ENCODE measurements at places on chromosomes 11 and 22.

GRCh38 chr11:76234416-76235232 is 28.3 kb upstream of the WNT11 start:
- peak; percentile 50 for DNase-seq

- DNase-seq = no peak
These were observed 14.2 kb downstream of the CD59 start for GRCh38 chr11:33721984-33722383.

- peak; percentile 63 for DNase-seq
These were observed 9.0 kb downstream of the FAM118A start for GRCh38 chr22:45318558-45319323.

- DNase-seq = no peak
These were observed 573.6 kb downstream of the BUD13 start for GRCh38 chr11:116199182-116199581.

DNA sequence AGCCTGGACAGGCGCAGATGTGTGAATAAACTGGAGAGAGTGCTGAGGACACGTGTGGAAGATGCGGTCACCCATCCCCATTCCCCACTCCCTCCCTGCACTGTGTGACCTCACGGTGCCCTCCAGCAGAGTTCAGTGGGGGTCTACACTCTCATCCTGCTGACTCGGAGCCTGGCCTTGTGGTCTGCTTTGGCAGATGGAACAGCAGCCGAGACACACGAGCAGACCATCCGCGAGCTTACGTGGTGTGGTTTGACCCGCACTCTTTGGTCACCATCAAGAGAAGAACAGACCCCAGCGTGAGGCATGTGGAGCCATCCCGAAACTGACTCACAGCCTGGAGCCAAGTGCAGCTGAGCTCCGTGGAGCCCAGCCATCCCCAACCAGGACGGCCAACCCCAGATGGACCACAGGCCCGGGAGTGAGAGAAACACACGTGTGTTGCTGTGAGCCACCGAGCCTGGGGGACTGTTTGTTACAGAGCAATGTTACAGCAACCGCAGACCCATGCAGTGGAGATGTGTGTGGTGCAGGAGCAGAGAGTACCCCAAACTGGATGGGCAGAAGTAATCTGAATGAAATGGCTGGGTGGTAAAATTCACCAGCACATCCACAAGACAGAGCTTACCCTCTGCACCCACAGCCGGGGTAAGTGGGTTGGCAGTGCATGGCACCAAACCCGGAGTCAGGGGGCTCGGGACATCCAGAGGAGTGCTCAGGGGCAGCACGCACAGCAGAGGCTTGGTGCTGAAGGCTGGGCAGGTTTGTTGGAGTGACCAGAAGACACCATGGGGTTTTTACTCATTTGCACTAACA is 90.7 kb downstream of the RTL6 start:
- no peak for DNase-seq

- no peak for DNase-seq
These were observed 97.6 kb downstream of the PDE2A start for GRCh38 chr11:72576661-72577060.

- no peak for DNase-seq
These were observed 21.5 kb downstream of the NAV2 start for GRCh38 chr11:19734171-19734570.

DNA sequence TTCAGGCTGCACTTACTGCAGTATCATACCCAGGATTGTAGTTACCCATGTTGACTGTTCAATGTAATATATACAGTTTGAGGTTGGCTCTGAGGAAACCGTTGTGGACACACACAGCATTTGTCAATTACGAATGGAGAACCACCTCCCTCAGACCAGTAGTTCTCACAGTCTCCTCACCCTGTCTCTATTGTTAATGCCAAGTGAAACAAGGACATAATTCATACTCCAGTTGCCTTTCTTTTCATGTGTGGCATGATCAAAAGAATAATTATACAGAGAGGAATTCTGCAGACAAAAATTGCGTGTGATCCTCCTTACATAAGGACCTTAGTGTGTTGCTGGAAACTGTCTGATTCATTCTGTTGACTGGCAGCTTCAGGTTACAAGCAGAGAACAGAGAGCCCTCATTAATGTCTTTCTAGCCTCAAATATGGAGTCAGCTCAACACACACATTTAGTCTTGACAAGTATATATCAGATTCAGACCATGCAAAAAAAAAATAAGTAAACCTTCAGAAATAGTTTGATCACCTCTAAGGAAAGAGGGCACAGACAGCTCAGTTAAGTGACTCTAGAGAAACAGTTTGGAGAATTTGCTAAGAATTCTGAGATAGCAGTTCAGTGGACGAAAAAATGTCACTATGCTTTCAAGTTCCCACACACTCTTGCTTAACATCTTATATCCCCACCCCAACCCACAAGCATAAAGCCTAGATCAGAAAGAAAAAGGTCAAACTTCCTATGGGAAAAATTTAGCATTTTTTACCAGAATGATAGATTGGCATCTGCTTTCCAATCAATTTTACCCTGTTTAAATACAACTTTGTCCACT is 96.1 kb downstream of the MAML2 start:
- peak; percentile 86 for DNase-seq

GRCh38 chr11:131642756-131643531 is 272.5 kb downstream of the NTM start:
- DNase-seq = no peak

DNA sequence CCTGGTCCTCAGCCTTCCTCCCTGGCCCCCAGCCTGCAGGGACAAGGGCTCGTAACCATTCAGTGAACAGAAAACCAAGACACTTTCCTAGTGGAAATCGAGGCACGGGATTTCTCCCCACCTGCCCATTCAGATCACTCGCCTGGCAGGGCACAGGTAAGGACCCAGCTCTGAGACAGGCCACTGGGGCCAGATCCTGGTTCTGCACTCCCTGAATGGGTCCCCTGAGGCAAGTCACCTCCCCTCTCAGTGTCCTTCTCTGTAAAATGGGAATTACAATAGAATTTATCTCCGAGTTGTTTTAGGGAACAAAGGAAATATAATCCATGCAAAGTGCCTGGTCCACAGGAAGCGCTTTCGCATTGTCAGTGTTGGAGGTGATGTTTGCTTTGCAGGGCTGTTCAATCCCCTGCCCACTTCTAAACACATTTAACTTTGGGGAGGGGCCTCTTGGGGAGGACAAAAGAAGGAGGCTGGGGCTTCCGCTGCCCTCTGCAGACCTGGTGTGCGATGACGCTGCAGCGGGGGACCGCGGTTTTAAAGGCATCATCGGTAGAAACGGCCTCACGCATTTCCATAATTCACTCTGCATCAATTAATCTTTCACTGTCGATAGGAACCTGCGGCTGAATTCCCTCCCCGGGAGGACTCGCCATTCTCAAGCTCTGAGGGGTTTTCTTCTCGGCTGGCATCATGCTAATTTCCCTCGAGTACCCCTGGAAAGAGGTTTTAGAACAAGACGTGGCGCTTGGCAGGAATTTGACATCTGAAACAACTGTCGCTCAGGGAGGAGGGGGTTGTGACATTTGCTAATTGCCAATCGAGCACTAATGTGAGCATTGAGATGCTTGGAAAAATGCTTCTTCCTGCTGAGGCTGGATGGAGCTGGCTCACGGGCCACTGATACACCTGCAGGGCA is 70.4 kb upstream of the FGF3 start:
- DNase-seq = no peak

DNA sequence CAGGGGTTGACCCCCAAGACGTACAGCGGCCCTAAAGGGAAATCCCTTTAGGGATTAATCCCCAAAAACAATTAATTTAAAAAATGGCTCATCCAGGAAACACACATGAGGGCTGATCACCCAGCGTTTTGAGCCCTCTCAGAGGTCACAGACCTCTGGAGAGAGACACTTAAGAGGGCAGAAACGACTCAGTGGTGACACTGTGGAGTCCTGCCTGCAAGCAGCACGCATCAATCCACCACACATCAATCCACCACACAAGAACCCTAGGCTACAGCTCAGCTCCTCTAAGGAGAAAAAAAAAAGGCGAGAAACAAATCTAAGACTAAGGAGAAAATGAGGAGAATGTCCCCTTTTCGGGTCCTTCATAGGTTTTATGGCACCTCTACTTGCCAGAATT is 12.5 kb upstream of the SELENOH start:
- no peak for DNase-seq

- DNase-seq = no peak
These were observed 247.6 kb downstream of the CADM1 start for GRCh38 chr11:115256397-115257197.

DNA sequence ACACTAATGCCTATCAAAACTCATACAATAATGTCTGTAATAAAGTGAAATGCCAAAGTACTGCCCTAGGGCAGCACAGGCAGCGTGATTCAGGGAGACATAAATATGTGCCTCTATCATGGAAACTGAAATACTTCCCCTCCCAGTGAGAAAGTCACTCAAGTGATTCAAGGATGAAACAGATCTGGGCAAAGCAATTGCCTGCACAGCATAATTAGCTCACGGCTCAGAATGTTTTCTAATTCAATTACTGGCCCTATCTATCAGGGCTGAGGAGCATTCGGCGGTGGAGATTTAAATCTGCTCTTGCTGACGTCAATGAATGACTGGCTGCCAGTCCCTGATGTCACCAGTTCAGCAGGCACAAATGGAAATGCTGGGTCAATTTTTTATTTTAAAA is 27.7 kb upstream of the PPP2R1B start:
- peak; percentile 36 for DNase-seq

DNA sequence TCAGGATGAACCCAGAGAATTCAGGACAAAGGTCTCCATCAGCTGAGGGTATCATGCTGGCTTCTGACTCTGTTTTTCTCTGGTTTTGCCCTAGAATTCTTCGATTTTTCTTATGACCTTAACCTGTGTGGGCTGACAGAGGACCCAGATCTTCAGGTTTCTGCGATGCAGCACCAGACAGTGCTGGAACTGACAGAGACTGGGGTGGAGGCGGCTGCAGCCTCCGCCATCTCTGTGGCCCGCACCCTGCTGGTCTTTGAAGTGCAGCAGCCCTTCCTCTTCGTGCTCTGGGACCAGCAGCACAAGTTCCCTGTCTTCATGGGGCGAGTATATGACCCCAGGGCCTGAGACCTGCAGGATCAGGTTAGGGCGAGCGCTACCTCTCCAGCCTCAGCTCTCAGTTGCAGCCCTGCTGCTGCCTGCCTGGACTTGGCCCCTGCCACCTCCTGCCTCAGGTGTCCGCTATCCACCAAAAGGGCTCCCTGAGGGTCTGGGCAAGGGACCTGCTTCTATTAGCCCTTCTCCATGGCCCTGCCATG is 16.8 kb downstream of the SERPING1 start:
- no peak for DNase-seq

GRCh38 chr11:2743427-2744110 is 43.8 kb upstream of the KCNQ1OT1 start:
- DNase-seq = no peak

DNA sequence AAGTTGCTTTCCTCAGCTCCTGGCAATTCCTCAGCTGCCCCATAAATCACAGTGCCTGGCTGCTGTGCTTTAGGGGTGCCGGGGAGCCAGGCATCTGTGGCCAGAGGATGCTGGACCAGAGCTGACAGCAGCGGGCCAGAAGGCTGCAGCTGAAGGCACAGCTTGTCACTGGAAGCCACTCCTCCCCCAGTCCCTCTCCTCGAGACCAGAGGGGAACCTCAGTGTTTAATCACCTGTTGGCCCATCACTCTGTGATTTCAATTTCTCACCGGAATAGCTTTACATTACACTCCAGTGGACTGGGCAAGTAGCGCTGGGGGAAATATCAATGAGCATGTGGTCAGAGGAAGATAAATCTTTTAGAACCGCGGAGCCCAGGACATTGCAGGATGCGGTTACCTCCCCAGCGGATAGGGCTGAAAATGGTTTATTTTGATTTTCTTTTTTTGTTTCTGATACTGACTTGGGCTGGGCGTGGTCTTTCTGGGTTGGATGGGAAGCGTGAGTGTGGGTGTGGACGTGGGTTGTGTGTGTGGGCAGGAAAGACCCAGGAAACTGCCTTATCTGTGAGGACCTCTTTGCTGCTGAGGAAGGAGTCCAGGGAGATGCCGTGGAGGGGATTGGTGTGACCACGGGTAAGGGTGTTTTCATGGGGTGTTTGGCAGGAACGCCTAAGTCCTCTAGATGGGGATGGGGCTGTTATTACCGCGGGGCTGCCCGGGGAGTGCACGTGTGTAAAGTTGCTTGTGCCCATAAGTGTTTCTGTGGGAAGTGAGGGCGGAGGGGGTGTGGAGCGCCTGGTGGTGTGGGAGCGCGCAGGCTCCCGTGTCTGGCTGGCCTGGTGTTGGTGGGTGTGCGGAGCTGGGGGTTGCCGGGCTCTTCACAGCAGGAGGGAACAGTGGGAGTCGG is 4.0 kb downstream of the DAGLA start:
- no peak for DNase-seq

- DNase-seq = no peak
These were observed 28.8 kb upstream of the SHANK2 start for GRCh38 chr11:71281204-71281603.

Data from fibroblast of skin of abdomen (primary cell).